ENCODE measurements at places on chromosomes 4 and X.

- no peak for DNase-seq
Observed at GRCh38 chr4:113820108-113820507, 58.6 kb upstream of the CAMK2D start.

GRCh38 chrX:40104630-40104984 is 6.8 kb upstream of the BCOR start:
- DNase-seq = peak; percentile 35

GRCh38 chr4:40525752-40526598 is 103.7 kb downstream of the RBM47 start:
- no peak for DNase-seq

DNA sequence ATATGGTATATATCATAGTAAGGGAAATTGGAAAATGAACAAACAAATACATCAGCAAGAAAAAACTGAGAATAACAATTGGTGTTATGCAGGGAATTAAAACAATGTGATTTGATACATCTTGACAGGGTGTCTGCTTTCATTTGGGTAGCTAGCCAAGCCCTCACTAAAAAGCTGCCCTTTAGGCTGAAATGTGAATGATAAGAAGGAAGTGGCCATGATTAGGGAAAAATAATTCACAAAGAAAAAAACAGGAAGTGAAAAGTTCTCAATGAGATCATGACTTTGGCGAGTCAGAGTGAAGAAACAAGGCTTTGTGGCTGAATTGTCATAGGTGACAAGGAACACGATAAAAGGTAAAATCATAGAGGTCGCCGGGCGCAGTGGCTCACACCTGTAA is 675.8 kb upstream of the SLIT2 start:
- no peak for DNase-seq

DNA sequence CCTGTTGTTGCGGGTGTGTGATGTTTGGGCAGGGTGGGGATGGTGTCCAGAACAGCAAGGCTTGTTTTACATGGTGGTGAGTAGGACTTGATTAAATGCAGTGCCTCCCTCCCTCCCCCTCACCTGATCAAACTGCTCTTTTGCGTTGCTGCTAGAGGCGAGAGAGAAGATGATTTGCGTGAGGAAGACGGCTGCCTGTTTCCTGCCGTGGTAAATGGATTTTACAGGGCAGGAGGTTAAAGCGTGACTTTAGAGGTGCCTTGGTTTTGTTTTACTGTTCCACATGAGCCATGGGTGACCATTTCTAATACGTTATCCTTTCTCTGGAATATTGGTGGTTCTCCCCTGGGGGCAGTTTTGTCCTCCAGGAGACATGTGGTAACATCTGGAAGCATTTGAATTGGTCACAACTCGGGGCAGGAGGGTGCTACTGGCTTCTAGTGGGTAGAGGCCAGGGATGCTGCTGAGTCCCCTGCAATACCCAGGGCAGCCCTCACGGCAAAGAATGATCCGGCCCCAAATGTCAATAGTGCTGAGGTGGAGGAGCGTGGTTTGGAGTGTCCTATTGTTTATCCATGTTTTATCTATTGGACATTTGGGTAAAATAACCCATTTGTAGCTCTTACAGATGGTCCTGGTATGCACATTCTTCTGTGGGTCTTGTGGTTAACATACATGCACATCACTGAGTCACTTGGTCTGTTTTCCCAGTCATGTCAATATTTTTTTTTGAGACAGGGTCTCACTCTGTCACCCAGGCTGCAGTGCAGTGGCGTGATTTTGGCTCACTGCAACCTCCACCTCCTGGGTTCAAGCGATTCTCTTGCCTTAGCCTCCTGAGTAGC is 73.7 kb downstream of the SHROOM2 start:
- DNase-seq = no peak

DNA sequence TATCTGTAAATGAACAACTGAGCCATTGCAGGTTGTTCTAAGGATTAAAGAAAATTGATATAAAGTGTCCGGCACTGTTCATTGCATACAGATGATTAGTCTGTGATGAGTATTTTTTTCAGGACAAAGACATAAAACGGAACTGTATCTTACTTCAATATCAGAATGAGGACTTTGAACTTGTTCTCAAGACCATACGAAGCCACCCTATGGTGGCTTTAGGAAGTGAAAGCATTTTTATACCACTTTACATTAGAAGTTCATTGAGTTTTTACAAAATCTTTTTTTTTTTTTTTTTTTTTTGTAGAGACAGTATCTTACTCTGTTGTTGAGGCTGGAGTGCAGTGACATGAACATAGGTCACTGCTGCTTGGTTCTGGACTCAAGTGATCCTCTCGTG is 45.2 kb upstream of the TRIM2 start:
- DNase-seq = no peak

- no peak for DNase-seq
Observed at GRCh38 chr4:10442976-10443375, 14.2 kb downstream of the ZNF518B start.

- no peak for DNase-seq
Observed at GRCh38 chr4:153189016-153189801, 15.0 kb upstream of the TRIM2 start.

DNA sequence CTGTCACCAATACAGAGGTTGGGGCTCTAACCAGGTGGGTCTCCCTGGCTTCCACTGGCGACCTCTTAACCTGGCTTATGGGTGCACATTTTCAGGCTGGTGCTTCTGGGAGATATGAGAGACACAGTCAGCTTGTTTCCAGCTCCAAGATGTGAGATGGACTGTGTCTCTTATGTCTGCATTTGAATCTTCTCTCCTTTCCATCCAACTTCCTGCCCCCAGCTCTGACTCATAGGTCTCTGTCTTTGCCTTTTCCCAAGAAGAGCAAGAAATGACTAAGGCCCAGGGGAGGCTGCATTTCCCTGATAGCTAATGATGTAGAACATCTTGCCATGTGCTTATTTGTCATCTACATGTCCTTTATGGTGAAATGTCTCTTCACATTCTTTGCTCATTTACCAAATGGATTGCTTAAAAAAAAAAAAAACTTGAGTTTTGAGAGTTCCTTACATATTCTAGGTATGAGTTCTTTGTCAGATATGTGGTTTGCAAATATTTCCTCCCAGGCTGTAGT is 3.2 kb upstream of the UXT start:
- no peak for DNase-seq

- peak; percentile 51 for DNase-seq
Observed at GRCh38 chrX:53312946-53313727, 31.8 kb upstream of the IQSEC2 start.

DNA sequence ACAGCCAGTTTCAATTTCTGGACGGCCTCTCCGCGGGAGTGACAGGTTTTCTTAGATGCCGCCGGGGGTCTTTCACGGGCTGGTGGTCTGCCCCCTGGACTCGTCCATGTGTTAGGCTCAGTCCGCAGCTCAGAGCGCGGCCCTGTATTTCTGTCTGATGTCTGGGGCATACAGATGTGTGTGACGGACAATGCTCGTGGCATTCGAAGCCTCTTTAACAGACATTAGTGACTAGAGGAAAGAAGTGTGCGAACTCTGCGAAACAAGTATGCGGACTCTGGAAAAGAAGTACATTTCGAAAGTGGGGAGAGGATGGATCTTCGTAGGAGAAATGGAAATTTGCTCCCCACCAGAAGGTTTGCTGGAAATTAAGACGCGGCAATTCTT is 793 bp upstream of the DCUN1D4 start:
- peak; percentile 45 for DNase-seq

GRCh38 chr4:55038176-55038890 is 87.1 kb downstream of the KDR start:
- DNase-seq = no peak

DNA sequence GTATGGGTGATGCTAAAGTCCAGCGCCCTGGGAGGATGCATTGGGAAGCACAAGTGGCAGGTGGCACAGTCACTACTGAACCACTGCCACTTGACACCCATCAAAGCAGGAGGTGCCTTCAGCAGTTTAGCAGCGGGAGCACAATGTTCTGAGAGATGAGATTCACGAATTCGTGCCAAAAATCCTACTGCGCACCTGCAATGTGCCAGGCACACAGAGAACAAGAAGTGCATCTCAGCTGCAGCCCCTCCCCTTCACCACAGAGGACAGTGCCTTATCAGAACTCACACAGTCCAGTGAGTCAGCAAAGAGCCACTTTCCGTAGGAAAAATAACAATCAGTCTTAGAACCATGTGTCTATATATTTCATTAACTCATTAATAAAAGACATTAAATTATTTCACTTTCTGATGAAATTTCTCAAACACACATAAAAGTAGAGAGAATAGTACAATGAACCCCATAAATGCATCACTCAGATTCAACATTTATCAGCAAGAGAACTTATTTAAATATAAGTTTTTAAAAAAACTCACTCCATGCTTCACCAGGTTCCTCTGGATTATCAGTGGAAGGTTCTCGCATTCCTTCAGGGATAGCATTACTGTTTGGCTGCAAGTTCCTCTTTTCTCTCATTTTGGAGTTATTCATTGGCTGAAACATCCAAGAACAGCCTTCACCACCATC is 47.0 kb downstream of the BEND2 start:
- no peak for DNase-seq

GRCh38 chr4:31246856-31247255 is 526.7 kb downstream of the PCDH7 start:
- no peak for DNase-seq

- DNase-seq = no peak
Observed at GRCh38 chr4:89722517-89722916, 114.4 kb downstream of the SNCA start.

DNA sequence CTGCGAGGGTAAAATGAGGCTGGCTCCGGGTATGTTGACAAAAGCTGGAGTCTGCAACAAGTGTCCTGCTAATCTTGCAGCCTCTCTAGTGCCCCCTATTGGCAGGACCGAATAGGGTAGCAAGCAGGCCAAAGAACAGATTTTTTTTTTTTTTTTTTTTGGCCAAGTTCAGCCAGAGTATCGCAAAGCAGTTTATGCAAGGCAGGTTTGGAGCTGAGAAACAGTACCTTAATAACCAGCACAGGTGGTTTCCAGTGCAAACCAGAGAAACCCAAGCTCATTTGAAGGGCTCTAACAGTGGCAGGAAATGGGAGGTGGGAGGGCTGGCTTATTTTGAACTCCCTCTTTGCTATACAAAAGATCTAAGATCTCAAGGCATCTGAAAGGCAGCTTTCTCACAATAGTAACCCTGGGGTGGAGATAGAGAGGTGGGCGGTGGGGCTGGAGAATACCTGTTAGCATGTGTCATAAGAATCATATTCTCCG is 38.2 kb upstream of the OCIAD2 start:
- peak; percentile 32 for DNase-seq

DNA sequence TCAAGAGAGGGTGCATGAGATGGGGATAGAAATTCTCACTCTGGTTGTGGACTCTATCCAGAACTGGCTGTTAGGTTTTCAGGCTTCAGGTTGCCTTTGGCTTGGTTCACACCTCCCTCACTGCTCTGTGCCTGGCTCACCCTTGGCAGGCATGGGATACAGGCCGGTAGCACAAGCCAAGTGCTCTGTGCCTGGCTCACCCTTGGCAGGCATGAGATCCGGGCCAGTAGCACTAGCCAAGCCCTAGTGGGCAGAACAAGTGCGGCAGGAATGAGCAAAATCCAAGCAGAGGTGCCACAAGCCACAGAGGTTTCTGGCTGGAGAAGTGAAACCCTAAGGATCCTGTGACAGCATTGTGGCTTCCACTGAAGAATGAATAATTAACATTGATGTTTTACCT is 1642.3 kb downstream of the C4orf33 start:
- no peak for DNase-seq

DNA sequence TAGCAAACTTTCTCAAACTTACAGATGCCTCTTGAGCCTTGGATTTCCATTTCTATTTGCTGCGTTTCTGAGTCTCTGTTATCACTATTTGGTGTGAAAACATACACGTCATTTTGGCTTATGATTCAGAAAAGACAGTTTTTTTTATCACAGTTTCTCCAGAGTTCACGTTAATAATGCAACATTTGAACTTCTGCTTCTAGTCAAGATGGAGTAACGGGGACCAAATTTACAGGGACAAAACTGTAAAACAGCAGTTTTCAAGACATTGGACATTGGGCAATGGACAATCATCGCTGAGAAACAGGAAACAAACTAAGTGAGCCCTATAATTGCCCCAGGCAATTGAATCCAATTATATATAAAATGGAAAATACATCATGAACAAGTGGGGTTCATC is 36.2 kb upstream of the TASL start:
- no peak for DNase-seq

GRCh38 chr4:80306260-80306659 is 29.3 kb upstream of the CFAP299 start:
- no peak for DNase-seq

DNA sequence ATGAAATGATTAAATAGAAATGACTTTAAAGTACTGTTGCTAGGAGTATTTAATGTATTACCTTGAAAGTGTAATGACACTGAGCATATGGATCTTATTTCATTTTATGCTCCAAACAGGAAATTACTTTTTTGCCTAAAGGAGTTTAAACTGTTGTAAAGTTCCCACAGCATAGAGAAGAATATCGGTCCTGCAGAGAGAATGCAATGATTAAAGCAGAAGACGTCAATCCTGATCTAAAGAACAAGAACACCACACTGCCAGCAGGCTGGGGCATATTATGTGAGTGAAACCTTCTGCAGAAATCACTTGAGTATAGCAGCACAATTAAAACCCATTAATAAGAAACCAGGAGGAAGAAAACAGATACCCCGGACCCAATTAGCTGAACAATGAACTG is 72.8 kb upstream of the CAMK2D start:
- no peak for DNase-seq

Measured in BE2C (cell line).